CD8-positive, alpha-beta T cell (primary cell): ENCODE measurements at places on chromosomes 1 and 21.

GRCh38 chr1:46181343-46182260 is 5.3 kb upstream of the P3R3URF start:
- no peak for DNase-seq

GRCh38 chr1:93659822-93660503 is 21.7 kb downstream of the BCAR3 start:
- DNase-seq: no peak

- no peak for DNase-seq
Measured at GRCh38 chr1:182392050-182393028, 749 bp upstream of the GLUL start.

- DNase-seq: no peak
Measured at GRCh38 chr1:118960026-118960561, 28.0 kb downstream of the TBX15 start.

- DNase-seq: no peak
Measured at GRCh38 chr1:76189310-76189709, 114.8 kb downstream of the ST6GALNAC3 start.

DNA sequence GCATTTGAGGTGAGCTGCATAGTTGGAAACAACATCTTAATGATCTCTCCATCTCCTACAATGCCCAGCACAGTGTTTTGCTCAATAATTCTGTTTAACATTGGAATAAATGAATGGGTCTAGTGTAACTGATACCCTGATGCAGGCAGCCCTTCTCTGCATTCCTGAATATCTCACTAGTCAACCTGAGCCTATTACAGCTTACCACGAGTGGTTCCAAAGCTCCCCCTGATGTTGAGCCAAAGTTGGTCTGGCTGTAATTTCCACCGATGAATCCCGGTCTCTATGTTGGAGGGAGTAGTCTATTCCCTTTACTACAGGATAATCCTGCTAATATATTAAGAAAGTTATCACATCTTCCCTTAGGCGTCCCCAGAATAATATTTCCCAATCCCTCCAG is 63.8 kb downstream of the ZBTB18 start:
- no peak for DNase-seq
